ENCODE measurements at places on chromosomes 2 and 18.

GRCh38 chr2:47297767-47298425, 105.1 kb upstream of the MSH2 start:
- no peak for DNase-seq

GRCh38 chr2:174608866-174609214, 11.2 kb upstream of the WIPF1 start:
- no peak for DNase-seq

- no peak for DNase-seq
These were observed 218.5 kb downstream of the TPGS2 start for GRCh38 chr18:36610258-36610657.

GRCh38 chr2:236131073-236131692, 37.0 kb downstream of the GBX2 start:
- DNase-seq: no peak

- DNase-seq: no peak
These were observed 104.3 kb upstream of the CNGA3 start for GRCh38 chr2:98242003-98242402.
